ENCODE measurements at places on chromosomes 16 and 17.

GRCh38 chr16:77732241-77732946 is 10.1 kb downstream of the NUDT7 start:
- no peak for DNase-seq

GRCh38 chr17:74742978-74743545 is 5.4 kb upstream of the NHERF1 start:
- no peak for DNase-seq

DNA sequence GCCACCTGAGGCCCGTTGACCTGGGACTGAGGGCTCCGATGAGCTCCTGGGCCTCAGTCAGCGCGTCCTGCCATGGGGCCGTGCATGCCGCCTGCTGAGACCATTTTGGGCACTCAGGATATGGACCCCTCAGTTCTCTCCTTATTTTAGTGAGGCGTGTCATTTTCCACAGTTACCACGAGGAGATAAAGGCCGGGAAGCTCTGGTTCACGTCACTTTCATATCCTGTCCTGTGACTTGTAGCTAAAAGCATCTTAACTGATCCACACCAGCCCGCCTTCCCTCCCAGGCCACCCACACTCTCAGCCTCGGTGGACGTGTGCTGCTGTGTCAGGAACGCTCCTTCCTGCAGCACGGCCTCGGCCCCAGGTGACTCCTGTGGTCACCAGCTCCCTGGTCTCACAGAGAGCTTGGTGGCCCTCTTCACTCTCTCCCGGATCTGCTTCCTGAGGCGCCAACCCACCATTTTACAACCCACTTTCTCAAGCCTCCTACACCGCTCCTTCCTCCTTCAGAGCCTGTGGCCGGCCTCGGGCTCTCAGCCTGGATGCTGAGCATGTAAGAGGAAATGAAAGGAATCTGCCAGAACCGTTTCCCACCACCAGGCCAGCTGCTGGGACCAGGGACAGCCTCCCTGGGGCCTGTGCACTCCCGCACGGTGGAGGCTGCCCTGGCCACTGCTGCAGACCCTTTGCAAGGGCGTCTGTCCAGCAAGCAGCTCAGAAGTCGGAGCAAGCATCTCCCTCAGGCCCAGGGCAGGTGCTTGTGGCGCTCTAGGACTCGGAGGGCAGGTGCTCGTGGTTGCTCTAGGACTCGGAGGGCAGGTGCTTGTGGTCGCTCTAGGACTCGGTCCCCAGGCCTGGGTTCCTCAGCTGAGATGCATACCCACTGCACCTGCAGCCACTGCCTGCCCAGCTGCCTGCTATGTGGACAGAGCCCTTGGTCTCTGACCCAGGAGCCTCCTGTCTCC is 23.9 kb upstream of the FASN start:
- no peak for DNase-seq

GRCh38 chr17:62045517-62045916 is 19.6 kb downstream of the MED13 start:
- no peak for DNase-seq

GRCh38 chr17:71145486-71145885 is 975.3 kb upstream of the SOX9 start:
- DNase-seq, result no peak

GRCh38 chr16:78244131-78244895 is 144.9 kb downstream of the WWOX start:
- no peak for DNase-seq

DNA sequence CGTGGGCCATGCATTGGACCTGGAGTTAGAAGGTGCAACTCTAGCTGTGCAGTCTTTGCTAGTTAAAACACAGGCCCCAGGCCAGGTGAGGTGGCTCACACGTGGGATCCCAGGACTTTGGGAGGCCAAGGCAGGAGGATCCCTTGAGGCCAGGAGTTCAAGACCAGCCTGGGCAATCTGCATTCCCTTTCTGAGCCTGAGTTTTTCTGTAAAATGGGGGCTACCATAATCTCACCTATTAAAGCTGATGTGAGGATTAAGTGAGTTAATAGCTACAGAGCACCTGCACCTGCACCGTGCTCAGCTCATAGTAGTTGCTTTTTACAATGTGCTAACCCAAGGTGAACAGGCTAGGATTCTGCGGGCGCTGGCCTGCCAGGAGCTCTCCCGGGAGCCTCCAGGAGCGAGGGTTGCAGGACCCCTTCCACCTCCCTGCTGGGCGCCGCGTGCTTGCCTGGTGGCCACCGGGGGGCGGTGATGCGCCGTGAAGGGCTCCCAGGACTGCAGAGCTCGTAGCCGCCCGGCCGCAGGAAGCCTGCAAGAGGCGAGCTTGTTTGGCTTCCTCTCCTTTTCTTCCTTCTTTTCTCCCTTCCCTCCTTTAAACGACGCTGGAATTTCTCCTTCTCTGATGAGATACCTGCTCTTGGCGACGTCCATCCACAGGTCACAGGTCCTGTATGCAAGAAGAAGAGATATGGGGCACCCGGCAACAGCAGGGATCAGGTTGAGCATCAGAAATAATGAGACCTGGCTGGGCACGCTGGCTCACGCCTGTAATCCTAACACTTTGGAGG is 51.3 kb downstream of the ZFP90 start:
- DNase-seq, result peak; percentile 36

GRCh38 chr17:68459037-68459639 is 1.8 kb upstream of the WIPI1 start:
- no peak for DNase-seq

DNA sequence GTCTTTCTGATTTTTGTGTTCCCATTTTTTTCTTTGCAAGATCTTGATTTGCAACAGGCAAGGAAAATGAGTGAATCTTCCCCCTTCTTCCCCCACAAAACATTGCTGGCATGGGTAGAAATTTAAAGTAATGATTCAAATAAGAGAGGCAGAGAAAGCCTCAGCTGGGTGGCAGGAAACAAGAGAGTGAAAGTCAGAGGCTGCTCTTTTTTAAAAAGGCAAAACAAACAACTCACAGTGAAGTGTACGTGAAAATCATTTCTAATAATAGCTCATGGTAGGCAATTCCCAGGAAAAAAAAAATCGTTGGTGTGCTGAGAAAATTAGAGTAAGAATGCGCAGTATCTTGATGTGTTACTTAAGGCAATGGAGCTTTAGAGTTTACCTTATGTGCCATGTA is 229.5 kb downstream of the FTO start:
- no peak for DNase-seq

DNA sequence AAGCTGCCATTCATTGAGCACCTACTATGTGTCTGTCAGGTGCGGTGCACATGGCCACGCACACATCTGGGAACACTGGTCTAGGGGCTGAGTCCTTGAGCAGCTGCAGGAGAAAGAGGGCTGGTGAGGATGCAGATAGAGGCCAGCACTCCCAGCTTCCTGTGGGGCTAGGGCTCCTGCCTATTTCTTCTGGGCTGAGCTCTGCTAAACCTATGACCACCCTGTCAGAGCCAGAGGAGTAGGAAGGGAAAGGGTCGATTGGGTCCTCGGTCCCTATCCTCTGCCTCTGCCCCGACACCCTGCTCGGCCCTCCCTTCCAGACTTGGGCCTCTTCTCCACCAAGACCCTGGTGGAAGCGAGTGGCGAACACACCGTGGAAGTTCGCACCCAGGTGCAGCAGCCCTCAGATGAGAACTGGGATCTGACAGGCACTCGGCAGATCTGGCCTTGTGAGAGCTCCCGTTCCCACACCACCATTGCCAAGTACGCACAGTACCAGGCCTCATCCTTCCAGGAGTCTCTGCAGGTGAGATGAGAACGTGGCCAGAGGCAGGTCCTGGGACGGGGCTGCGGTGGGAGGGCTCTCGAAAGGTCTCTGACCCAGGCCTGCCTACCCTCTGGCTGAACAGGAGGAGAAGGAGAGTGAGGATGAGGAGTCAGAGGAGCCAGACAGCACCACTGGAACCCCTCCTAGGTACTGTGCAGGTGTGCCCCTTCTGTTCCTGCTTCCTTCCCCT is 4.0 kb upstream of the TMEM88 start:
- no peak for DNase-seq

- no peak for DNase-seq
Observed at GRCh38 chr17:43584666-43585102, 38.5 kb upstream of the ETV4 start.

DNA sequence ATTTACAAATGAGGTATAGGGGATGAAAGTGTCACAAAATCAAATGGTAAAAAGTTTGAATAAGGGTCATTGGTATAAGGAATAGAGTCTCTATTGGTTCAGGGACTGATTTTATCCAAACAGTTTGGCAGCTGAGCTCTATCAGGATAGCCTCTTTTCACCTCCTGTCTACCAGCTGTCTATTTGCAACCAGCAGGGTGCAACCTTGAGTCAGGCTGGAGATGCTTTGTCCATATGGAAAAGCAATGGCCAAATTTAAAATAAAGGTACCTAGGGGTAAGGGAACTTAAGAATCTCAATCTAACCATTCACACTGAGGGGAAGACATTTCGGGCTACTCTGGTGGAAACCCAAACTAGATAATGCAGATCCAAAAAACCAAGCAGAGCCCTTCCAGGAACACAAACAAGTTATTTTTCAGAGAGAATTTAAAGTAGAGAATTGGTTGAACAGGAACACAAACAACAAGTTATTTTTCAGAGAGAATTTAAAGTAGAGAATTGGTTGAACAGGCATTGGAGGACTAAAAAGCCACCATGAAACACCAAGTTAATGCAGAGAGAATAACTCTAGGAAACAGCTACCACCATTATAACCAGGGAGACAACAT is 12.6 kb upstream of the CA10 start:
- DNase-seq, result peak; percentile 23

DNA sequence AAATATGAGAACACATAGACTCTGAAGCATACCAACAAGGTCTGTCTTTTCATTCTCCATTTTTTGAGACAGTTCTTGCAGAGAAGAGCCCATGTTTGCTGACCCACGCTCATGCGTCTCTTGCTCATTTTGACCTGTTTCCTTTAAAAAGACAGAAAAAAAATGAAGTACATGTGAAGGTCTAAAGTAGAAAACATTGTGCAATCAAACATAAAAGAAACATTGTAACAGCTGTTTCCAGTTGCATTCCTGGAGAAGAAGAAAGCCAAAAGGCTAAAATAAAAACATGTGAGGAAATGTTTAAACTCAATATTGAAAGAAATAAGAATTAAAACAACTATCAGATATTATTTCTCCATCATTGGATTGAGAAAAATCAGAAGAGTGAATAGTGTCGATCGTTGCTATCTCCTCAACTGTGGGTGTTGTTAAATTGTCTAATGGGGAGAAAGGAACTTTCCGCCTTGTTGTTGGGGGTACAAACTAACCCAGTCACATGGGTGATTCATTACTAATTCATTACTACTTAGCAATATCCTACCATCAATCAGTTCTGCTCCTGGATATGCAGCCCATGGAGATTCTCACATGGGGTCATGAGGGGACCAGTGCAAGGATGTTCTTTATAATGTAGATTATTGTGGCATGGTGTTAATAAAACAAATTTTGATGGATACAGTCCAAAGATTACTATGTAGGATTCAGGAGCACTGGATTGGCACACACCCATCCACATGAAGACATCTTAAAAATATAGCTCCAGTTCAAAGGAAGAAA is 9.5 kb downstream of the ABCA9 start:
- peak; percentile 43 for DNase-seq

- DNase-seq, result no peak
Observed at GRCh38 chr17:48213797-48214196, 106.2 kb downstream of the SNX11 start.

DNA sequence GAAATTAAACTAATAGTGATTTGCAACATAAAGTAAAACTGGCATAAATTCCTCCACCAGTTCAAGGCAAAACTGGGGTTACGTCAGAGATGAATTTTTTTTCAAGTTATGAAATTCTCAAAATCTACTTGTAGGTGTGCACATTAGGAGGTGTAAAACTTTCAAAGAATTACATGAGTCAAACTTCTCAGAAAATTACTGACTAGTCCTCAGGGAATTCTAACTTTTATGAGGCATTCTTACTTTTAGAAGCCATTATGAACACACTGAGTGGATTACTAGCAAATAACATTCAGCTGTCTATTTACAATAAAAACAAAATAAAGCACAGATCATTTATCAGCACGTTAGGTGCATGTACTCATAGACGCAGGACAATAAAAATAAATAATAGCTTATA is 348.7 kb downstream of the CDH11 start:
- no peak for DNase-seq

DNA sequence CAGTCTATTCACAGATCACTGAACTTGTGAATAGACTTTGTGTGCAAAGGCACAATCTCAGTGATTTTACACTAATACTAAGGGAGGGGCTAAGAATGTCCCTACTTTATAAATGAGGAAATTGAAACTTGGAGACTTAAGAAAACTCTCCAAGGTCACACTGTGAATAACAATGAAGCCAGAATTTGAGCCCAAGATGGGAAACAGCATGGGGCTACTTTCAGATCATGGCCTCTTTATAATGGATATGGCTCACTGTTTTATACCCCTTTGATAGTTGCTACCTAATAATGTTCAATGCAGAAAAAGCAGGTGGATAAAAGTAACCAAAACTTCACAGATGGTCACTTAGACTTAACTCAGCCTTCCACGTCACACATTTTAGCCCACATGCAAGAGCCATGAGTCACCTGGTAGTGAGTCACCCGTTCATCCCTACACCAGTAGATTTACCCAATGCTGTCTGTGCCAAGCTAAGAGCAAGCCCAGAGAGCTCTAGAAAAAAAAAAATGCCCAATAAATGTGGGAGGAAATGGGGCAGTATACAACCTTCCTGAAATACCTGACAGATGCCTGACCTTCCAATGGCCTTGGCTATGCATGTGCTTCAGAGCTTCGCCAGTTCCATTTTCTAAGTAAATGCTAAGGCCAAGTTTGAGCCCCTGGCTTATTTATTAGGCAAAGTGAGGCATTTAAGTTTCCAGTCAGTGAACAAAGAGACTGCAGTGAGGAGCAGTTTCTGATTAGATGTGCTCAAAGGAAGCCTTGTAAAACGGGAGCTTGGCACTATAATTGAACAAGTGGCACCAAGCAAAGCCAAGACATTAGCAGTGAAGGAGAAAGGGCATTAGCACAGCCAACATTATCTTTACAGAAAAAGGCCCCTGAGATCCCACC is 219.7 kb downstream of the TMEM114 start:
- no peak for DNase-seq

- no peak for DNase-seq
Observed at GRCh38 chr16:64449506-64449905, 672.4 kb downstream of the CDH11 start.

DNA sequence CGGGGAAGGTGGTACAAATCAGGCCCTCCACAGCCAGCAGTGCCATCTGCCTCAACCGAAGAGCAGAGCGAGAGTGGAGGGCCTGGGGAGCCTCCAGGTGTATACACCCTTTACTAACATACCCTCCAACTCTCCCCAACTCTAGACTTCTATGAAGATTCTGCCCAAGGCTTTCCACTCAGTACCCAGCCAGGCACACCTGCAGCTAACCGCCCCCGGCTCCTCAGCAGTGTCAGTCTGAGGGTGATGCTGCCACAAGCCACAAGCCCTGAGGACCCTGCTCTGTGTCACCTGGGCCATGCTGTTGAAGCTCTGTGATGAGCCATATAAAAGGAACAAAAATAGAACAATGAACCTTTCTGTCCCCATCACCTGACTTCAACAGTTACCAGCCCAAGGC is 3.8 kb downstream of the CENPV start:
- no peak for DNase-seq

- no peak for DNase-seq
Observed at GRCh38 chr16:87201790-87202189, 115.4 kb downstream of the C16orf95 start.

- no peak for DNase-seq
Observed at GRCh38 chr16:31329671-31330552, 25.1 kb upstream of the ITGAX start.

- no peak for DNase-seq
Observed at GRCh38 chr17:17837966-17838962, 1.5 kb upstream of the SREBF1 start.

- no peak for DNase-seq
Observed at GRCh38 chr16:80993834-80994233, 12.9 kb downstream of the CMC2 start.

GRCh38 chr17:19644493-19645210 is 3.9 kb upstream of the ALDH3A2 start:
- DNase-seq, result no peak
